Body of pancreas (tissue), 4 donors: ENCODE measurements at places on chromosomes 3 and 15. TPM values are rescaled to one million over a fixed set of nuclear protein-coding genes. Genes with fewer than 3 reads are reported as not detected.
A peak's percentile ranks its signal among the peaks of the same experiment; 100 is the strongest.

Gene CCDC32
- total RNA-seq, result 7.6 TPM

DNA sequence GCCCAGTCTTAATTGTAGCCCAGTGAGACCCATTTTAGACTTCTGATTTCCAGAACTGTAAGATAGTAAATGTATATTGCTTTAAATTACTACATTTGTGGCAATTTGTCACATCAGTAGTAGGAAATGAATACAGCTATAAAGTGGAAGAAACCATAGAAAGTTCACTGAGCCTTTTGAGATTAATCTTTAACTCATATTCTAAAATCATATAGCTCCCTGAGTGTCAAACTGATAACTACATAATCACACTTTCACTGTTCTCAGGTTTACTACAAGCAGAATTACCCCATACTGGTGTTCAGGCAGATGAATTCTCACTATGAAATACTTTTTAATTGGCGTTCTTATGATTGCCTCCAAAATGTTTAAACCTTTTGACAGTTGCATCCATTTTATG lies 42.8 kb downstream of the CNTN4 start:
- no peak overlapping the region for H3K4me3 ChIP-seq
- DNase-seq, result no peak
- no peaks in the 10 kb centered on the region for H3K36me3 ChIP-seq
- no peaks in the 10 kb centered on the region for H3K27me3 ChIP-seq
- no peak overlapping the region for H3K27ac ChIP-seq

Gene EIF2B5
- total RNA-seq, result 21.8 TPM

DNA sequence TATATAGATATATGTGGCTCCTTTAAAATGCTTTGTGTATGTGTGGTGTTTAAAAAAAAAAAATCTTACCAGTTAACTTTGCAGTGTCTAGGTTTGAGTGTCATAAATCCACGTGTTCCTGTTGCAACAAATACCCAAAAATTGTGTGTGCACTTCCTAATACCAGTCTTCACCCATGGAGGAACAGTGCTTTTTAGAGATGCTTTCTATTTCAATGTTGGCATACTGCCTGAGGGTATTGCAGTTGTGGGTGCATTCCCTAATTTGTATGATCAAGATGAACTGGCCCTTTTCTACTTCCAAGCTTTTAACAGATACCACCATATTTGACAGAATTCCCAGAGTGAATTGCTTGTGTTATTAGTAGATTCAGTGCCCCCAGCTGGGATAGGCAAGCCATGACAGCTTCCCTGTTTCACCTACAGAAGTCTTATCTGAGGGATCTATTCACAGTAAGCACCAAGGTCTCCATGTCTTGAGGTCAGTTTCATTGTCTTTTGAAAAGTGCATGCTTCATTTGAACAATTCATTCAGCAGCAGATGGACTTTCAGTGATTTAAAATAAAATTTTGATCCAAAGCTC lies 68.9 kb upstream of the GOLGA6B start:
- peaks cover 12% of the 10 kb centered on the region for H3K36me3 ChIP-seq
- DNase-seq, result no peak
- H3K4me3 ChIP-seq, result no peak overlapping the region
- no peaks in the 10 kb centered on the region for H3K4me1 ChIP-seq

DNA sequence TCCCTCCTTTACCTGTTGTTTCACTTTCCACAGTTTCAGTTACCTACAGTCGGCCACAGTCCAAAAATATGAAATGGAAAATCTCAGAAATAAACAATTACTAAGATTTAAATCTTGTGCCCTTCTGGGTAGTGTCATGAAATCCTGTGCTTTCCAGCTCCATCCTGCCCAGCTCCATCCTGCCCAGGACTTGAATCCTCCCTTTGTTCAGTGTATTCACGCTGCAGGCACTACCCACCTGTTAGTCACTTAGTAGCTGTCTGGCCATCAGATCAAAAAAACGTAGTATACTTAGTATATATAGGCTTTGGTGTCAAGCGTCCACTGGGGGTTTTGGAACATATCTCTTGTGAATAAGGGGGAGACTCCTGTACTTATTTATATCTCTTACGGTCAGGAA lies 329.0 kb upstream of the SEMA6D start:
- no peak overlapping the region for H3K4me3 ChIP-seq
- DNase-seq, result no peak
- peaks cover 9% of the 10 kb centered on the region for H3K4me1 ChIP-seq
- no peaks in the 10 kb centered on the region for H3K27me3 ChIP-seq
- no peaks in the 10 kb centered on the region for H3K36me3 ChIP-seq

Gene SYNM
- total RNA-seq, result 5.7 TPM

DNA sequence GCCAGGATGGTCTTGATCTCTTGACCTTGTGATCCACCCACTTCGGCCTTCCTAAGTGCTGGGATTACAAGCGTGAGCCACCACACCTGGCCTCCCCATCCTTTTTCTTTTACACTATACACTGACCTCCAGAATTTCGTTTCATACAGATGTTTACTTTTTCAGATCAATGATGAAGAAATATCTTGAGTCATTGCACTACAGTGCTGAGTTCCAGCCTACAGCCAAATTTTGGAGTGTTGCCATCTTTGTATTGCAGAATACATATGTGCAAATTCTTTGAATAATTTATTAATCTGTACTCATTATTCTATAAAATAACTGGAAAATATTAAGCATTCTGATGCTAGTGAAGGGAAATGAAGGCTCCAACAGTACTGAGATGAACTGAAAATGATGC lies 12.5 kb downstream of the ZPLD1 start:
- H3K36me3 ChIP-seq, result no peaks in the 10 kb centered on the region
- H3K27ac ChIP-seq, result no peak overlapping the region
- no peak overlapping the region for H3K4me3 ChIP-seq
- DNase-seq, result no peak
- H3K4me1 ChIP-seq, result no peaks in the 10 kb centered on the region

Gene EOGT
- 15.6 TPM for total RNA-seq

Gene MYO5C
- total RNA-seq, result 76.8 TPM

DNA sequence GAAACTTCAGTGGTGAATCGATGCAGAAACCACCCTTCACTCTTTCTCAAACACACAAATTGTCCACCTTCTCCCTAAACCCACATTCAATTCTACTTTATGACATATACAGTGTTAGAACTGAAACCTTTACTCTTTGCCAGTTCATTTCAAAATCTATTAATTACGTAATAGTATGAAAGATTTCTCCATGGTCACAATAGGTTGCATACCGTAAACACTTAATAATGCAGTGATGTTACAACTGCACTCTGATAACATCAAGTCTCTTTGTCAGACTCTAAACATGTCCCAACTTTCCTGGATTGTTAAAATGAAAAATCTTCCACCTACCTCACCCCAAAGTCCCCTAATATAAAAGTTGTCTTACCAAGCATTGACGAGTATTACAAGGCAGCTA lies 111.8 kb upstream of the PROK2 start:
- no peaks in the 10 kb centered on the region for H3K36me3 ChIP-seq
- H3K27me3 ChIP-seq, result no peaks in the 10 kb centered on the region
- H3K4me1 ChIP-seq, result no peaks in the 10 kb centered on the region
- H3K27ac ChIP-seq, result no peak overlapping the region
- no peak overlapping the region for H3K4me3 ChIP-seq
- DNase-seq, result no peak

GRCh38 chr3:172258624-172259023 lies 189.6 kb downstream of the GHSR start:
- peak overlapping the region; percentile 7 for H3K27ac ChIP-seq
- H3K4me3 ChIP-seq, result no peak overlapping the region
- DNase-seq, result no peak
- no peaks in the 10 kb centered on the region for H3K27me3 ChIP-seq
- no peaks in the 10 kb centered on the region for H3K36me3 ChIP-seq

Gene SLC12A8
- total RNA-seq, result 10.1 TPM

Gene ECE2
- total RNA-seq, result 18.8 TPM

Gene RASL12
- 4.6 TPM for total RNA-seq

DNA sequence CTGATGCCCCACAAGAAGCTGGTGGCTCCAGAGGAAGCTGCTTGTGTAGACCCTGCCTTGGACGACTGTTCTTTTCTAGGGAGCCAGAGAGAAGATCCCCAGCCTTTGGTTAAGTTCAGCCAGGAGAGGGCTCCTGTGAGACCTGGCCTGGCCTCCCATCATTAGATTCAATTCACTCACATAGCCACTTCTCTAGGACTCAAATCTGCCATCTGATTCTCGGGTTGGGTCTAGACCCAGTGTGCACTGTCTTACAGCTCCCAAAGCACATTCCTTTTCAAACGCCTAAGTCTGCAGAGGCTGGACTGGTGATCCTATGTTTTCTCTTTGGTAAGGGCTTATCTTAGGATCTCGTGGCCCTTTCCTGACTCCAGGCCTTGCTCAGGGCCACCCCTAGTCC lies 81.7 kb upstream of the NPHP3 start:
- H3K4me1 ChIP-seq, result no peaks in the 10 kb centered on the region
- no peaks in the 10 kb centered on the region for H3K27me3 ChIP-seq
- H3K36me3 ChIP-seq, result no peaks in the 10 kb centered on the region
- H3K4me3 ChIP-seq, result no peak overlapping the region
- no peak for DNase-seq
- H3K27ac ChIP-seq, result no peak overlapping the region

DNA sequence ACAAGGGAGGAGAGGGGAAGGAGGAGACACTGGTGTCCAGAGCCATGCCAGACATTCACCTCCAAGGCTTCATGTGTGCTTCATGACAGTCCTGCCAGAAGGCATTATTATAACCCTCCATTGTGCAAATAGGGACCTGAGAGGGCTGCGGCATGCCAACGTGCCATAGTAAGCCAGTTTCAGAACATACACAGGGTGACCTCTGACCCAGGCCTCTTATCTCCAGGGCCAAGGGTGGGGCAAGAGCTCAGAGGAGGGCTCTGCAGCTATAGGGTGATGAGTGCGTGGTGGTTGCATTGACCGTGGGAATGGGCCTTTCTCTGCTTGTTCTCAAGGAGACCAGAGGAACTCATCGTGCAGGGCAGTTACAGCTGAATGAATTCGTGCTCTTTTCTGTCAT lies 9.7 kb upstream of the ACSBG1 start:
- H3K27me3 ChIP-seq, result no peaks in the 10 kb centered on the region
- H3K4me1 ChIP-seq, result peaks cover 7% of the 10 kb centered on the region
- no peaks in the 10 kb centered on the region for H3K36me3 ChIP-seq
- no peak overlapping the region for H3K27ac ChIP-seq

Gene RCN2
- 22.8 TPM for total RNA-seq

Gene DGKG
- 16.2 TPM for total RNA-seq

- peak; percentile 96 for DNase-seq
- H3K27me3 ChIP-seq, result no peaks in the 10 kb centered on the region
- H3K4me1 ChIP-seq, result peaks cover 20% of the 10 kb centered on the region
- H3K27ac ChIP-seq, result peak overlapping the region; percentile 78
Observed at GRCh38 chr15:74598126-74598842, 17.4 kb upstream of the CLK3 start.

DNA sequence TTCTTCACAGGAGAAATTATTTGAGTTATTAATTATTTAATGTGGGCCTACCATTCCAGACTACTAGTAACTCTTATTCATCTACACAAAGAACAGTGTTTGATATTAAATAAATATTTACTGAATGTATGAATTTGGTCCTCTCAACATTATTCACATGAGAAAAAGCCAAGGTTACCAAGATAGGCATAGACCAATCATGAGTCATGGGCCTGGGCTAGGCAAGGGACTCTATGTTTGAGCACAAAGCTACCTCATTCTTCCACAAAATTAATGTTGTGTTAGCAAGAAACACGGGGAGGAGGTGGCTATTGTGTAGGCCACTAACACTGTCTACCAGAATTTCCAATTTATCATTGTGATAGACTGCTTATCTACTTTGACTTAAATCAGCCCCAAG lies 115.7 kb downstream of the SERPINI1 start:
- no peak for DNase-seq
- H3K27ac ChIP-seq, result no peak overlapping the region
- H3K36me3 ChIP-seq, result no peaks in the 10 kb centered on the region
- H3K4me1 ChIP-seq, result no peaks in the 10 kb centered on the region

DNA sequence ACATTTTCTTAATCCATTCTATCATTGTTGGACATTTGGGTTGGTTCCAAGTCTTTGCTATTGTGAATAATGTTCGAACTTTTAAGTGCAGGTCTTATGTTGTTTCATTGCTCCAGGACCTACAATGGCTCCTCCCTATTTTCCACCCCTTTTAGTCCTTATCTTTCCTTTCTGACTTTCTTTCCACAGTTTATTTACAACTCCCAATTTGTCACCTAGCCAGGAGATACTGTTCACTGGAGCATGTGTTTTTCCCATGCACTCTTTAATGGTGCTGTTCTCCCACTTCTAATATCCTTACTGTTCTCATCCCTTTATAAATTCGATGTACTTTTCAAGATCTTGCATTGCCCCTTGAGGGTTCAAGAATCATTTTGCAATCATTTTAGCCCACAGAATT lies 290.0 kb downstream of the WDR72 start:
- no peak overlapping the region for H3K27ac ChIP-seq
- H3K27me3 ChIP-seq, result no peaks in the 10 kb centered on the region
- no peak overlapping the region for H3K4me3 ChIP-seq
- H3K4me1 ChIP-seq, result peaks cover 42% of the 10 kb centered on the region
- H3K36me3 ChIP-seq, result no peaks in the 10 kb centered on the region
- DNase-seq, result no peak

DNA sequence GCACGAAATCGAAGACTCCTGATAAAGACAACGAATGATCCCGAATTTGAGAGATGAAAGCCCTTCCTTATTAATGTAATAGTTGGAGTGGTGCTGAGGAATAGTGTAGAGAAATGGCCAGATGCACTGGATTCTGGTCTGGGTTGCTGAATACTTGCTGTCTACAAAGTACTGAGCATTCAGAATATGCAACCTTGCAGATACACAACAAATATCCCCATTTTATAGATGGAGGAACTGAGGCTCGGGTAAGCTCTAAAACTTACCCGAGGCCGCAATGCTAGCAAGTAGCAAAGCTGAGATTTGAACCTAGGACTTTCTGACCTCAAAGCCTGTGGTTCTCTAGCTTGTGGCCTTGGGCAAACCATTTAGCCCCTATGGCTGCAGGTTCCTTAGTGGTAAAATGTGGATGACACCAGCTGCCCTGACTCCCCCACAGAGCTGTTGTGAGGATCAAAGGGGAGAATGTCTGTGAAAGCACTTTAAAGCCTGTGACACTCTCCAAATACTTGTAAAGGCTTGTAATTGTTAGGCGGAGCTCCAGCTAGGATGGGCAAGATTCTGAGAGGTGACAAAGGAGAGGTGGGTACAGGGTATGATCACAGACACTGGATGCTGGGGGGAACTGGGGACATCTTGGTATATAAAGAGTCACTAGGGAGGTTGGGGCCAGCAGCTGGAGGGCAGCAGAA lies 39.8 kb downstream of the FOXB1 start:
- H3K27ac ChIP-seq, result no peak overlapping the region
- no peaks in the 10 kb centered on the region for H3K4me1 ChIP-seq

DNA sequence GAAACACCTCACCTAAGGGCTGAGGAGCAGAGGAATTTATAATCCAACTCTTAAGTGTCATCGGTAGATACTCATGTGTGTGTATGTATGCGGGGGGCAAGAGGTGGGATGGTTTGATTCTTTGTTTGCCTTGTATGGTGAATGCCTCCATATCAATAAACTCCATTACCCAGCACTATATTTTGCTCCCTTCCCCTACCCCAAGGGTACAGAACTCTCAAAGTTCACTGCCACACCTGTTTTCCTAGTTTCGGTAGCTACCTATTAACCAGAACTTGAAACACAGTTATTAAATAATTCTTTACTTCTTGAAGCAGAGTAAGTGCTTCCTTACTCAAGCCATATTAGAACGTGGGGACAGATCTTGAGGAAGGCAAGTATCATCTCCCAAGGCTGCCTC lies 400.8 kb upstream of the SUCLG2 start:
- no peak overlapping the region for H3K4me3 ChIP-seq
- H3K27ac ChIP-seq, result no peak overlapping the region
- H3K4me1 ChIP-seq, result no peaks in the 10 kb centered on the region
- H3K36me3 ChIP-seq, result no peaks in the 10 kb centered on the region
